ENCODE measurements at places on chromosomes 1 and 21.
A peak's percentile ranks its signal among the peaks of the same experiment; 100 is the strongest.

DNA sequence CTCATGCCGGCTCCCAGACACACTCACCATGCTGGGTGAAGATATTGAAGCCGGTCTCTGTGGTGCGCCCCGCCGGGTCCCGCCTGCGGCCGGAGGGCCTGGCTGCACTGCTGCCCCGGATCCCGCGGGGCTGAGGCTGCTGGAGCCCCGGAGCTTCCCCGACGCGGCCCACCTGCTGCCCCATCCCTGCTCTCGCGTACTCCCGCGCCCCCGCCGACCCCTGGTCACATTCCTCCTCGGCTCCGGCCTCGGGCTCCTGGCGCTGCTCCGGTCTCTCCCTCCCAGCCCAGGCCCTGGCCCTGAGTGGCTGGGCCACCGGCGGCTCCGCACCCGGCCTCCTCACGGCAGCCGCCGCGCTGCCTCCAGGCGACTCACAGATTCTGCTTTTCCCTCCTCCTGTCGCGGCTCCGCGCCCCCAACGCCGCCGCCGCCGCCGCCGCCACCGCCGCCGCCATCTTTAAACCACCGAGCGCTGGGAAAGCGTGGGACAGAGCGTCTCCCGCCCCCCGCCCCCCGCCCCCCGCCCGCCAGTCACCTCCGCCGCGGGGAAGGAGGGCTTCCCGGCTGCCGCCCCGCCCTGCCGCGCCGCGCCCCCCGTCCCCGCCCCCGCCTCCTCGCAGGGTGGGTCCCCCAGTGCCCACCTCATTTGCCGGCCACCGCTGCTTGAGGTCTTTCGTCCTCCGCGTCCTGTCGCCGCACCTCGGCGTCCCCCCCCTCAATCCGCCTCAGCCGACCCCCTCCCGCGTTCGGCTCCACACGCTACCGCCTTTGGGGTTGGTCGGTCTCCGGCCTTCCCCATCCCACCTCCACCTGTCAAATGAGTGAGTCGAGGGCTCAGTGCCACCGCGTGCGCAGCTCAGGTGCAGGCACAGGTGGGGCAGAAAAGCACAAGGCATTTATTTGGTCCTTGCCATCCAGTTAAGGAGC, at the start of gene ABL2:
Gene ABL2, minus strand, starts transcription at position 464 of the 927 bp plus-strand sequence. Its CDS starts 280 bp downstream, at position 184.
- peak; percentile 56 for DNase-seq

- no peak for DNase-seq
Measured at GRCh38 chr1:182990413-182991144, 32.6 kb upstream of the LAMC1 start.

- no peak for DNase-seq
Measured at GRCh38 chr1:16091296-16091695, 17.8 kb upstream of the FAM131C start.

- no peak for DNase-seq
Measured at GRCh38 chr1:99570486-99571089, 75.3 kb upstream of the PALMD start.

- DNase-seq = no peak
Measured at GRCh38 chr1:76950306-76950705, 83.0 kb downstream of the ST6GALNAC5 start.

- DNase-seq = no peak
Measured at GRCh38 chr1:218964471-218965185, 209.1 kb upstream of the LYPLAL1 start.

DNA sequence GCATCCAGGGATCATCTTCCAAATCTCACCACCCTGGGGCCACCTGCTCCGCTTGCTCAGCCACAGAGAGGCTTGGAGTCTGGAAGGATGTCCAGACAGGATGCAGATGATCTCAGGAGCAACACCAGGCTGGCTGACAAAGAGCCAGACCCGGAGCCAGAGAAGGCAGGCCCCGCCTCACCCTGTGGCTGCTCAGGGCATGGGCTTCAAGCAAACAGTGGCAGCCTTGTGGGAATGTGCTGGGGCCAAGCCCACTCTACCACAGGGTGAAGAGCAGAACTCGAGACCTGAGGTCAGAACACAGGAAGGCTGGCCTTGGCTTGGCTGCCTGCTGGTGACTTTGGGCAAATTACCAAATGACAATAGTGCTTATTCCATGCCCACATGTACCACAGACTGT, 45.5 kb downstream of the MRPL37 start:
- DNase-seq = no peak

GRCh38 chr1:37764414-37764825, 500 bp downstream of the EPHA10 start:
- no peak for DNase-seq

GRCh38 chr1:89942014-89942413, 52.9 kb upstream of the ZNF326 start:
- no peak for DNase-seq

All from GM06990 (cell line).